ENCODE measurements at places on chromosomes 12 and 14.

GRCh38 chr14:92747701-92748258 is 647 bp downstream of the LGMN start:
- peak; percentile 7 for DNase-seq

GRCh38 chr12:14655284-14655683 is 41.1 kb downstream of the GUCY2C start:
- no peak for DNase-seq

GRCh38 chr14:21197418-21198205 is 41.7 kb upstream of the OR5AU1 start:
- DNase-seq: no peak

DNA sequence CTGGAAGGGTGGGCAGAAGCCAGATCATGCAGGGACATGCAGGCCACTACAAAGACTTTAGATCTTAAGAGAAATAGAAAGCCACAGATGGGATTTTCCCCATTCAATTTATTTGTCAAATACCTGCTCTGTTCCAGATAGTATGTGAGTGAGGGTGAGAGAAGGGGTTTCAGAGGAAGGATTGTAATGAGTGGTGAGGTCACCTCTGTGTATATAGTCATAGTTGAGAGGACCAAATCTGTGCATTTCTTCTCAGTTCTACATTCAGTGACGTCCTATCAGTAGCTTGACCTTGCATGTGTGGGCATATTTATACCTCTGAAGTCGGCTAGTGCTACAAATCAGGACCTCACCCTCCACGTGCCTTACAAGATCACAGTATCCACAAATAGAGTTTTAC is 31.2 kb upstream of the RBM19 start:
- no peak for DNase-seq

DNA sequence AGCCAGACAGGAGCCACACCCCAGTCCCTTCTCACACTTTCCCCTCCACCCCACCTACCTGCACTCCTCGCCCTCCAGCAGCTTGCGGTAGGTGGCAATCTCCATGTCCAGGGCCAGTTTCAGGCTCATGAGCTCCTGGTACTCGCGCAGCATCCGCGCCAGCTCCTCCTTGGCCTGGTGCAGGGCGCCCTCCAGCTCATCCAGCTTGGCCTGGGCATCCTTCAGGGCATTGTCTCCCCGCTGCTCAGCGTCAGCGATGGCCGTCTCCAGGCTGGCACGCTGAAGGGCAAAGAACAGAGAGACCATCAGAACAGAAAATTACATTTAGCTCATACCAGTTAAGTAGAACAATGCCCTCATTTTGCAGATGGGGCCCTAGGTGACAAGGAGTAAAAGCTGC is 5.5 kb downstream of the KRT74 start:
- DNase-seq: no peak

GRCh38 chr12:98013560-98013959 is 501.8 kb upstream of the TMPO start:
- no peak for DNase-seq

DNA sequence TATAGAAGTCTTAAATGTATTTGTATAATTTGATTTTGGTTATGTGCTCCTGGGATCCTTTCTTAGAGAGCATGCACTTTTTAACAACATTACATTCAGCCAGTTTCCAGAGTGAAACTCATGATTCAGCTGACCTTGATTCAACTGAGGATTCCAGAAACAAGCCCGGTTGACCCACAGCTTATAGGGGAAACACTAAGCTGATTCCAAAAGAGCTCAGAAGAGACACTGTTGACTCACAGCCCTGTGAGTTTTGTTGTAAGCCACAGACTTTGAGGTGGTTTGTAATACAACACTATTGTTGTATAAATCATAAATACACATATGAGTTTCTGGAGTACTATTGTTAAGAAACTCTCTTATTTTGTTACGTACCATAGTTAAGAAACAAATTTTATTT is 133.8 kb upstream of the MGAT4C start:
- DNase-seq: no peak

DNA sequence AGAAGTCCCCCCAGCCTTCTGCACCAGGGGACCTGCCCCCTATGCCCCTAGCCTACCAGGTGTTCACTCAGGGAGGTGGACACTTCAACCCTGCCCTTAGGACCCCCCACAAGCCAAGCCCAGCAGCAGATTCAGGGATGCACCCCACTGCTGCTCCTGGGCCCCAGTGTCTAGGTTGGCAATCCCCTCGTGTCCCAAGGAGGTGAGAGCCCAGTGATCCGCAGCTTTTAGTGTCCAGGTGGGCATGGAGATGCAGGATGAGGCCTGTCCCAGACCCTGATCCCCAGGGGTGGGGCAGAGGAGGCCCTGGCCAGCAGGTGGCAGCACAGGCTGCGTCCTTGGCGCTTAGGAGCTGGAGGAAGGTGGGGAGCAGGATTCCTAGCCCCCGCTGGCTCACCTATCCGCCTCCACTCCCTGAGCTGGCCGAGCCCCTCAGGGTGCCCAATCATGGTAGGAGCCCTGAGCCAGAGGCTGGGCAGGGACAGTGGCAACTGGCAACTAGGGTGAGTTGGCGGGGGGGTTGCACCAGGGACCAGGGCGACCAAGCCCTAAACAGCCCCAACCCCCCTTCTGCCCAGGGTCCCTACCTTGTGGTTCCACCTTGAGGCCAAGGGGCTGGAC is 4.1 kb downstream of the CKB start:
- DNase-seq: no peak

DNA sequence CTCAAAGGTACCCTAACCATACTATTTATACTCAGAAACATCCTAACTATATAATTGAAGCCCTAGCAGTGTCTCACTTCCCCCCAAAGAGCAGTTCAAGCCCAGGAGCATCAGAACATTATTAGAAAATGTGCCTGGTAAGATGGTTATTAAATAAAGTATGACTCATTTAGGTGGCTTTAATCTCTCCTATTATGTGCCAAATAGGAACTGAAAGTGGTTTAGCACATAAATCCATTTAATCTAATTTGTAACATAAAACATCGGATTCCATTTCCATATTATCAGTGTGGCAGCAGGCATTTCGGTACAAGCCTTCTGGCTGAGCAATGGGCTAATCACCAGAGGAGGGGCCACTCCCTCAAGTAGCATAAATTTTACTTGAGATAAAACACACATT is 395.2 kb upstream of the TMTC1 start:
- no peak for DNase-seq

DNA sequence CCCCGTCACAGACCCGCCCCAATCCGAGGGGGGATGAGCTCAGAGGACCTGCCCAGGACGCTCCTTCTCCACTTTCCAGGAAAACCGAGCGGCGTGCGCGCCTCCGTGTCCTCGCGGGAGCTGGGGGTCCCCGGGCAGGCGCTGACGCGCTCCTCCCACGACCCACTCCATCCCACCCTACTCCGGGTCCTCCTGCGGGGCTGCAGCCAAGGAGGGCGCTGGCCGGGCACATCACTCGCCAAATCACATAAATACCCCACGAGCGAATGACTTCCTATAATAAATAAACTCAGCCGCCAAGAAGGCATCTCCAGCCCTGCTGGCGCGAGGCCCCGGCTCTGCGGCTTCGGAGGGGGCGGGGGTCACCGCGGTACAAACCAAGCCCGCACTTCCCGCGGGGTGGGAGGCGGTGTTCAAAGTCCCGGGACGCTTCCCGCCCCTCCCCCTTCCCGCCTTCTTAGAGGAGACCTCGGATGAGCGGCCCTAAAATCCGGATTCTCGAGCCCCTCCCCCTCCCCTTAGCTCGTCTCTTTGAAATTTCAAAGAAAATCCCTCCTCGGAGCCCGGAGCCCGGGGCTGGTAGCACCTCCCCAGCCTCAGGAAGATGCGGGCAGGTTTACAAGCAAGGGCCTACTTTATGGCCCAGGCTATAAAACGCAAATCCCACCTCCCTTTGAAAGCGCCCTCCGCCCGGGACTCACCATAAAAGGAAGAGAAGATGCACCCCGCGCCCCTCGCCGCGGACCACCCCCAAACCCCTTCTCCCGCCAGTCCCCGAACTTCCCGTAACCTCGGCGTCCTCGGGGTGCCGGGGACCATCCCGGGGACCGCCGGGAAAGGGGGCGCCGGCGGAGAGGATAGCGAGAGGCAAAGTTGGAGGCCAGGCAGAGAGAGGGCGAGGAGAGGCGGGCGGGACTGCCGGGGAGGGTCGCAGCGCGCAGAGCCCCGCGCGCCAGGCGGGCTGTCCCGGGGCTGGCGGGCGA is 712 bp upstream of the FZD10 start:
- no peak for DNase-seq

- no peak for DNase-seq
These were observed 90.5 kb downstream of the TSPAN9 start for GRCh38 chr12:3167636-3168035.

DNA sequence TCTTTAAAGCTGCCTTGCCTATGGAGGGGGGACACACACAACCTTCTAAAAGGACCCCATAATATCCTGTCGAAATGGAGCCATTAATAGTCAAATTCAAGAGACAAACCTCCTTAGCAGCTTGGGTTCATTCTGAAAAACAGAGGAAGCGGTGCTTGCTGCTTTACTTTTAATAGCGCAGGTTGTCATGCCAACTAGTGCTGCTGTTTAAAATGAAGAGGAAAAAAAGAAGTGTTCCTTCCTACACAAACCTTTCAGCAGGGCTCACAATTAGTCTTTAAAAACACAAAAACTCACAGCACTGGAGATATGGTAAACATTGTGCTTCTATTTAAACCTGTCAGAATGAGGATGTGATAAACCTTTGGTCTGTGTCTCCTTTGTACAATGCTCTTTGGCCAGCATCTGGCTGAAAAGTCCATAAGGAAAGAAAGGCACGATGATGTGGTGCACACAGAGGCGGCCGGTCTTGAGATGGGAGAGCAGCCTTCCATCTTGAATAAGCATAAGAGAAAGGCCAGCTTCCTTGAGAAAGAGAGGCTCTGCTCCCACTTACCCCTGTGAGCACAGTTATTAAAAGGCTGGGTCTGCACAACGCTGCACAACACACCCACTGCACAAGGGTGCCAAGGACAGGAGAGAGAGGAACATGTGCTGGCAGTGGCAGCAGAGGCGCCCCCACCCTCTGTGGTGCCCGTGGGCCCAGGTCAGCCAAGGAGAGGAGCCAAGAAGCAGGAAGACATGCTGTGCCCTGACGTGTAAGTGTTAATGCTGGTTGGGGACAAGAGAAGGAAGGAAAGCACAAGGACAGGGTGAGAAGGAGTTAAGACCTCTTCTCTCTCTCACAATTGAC is 144.6 kb downstream of the TTC7B start:
- DNase-seq: no peak

GRCh38 chr12:27220055-27220987 is 23.8 kb upstream of the STK38L start:
- DNase-seq: no peak

DNA sequence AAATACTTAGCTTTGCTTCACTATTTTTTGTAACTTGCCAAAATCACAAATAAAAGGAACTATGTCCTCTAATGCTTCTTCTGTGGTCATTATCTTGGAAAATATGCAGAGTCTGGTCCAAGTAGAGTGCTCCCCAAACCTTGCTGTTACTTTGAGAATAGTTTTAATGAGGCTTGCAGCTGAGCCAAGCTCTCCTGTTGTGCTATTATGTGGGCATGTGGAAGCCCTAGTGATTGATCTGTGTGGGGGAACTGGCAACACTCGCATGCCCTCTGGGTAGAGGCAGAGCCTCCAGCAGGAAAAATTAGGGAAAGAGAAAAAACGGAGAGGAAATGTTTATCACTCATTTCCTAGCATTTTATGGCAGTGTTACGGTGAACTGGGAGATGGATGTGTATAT is 473.1 kb downstream of the EGLN3 start:
- no peak for DNase-seq

DNA sequence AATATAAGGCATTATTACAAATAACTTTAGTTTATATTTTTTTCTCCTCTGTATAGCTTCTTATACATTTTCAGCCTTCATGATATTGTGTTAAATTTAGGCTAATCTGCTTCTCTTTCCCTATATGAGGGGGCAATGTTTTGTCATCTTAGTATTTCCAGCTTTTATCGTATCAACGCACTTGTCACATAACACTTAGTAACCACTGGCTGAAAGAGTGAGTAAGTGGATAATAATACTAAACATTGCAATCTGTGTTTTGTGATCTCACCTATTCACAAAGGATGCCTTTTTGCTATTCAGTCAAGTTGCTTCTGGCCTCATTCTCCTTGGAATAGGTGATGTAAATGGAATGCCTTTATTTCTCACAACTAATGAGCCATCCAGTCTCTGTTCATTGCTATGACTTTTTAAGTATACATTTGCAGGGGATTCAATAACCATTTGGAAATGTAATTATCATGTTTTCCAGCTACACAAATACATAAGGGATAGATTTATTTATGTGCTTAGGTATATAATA is 260.9 kb downstream of the BMP4 start:
- DNase-seq: no peak

DNA sequence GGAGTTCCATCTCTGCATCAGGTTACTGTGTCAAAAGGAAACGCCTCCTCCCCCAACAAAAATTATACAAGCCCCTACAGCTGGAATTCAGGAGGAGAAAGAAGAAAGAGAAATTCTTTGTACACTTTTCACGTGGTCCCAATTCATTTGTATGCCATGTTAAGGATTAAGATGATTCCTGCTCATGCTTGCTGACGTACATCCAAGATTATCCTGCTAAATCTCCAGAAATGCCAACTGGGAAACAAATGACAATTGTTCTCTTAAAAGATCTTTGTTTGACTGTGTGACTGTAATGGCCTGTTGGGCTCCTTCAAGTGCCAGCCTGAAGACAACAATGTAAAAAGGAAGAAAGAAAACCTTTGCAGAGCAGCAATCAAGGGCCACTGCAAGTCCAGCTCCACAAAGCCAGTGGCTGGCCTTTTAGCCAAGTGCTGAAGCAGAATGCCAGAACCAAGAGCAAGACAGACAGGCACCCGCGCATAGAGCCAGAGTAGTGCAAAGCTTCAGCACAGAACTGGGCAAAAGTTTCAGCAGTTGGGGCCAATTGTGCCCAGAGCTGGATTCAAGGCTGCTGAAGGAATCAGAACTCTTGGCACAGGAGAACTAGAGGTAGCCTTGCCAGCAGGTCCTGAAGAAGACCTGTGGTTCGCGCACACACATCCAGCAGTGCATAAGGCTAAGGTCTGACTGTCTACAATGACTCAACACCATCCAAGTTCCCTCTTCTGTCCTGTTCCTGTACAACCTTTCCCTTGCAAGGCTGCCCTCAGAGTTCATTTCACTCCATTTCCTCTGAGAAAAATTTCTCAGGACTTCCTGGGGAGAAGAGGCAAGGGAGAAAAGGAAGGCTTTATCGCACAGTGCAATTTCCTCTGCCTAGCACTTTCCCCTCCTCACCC is 209.7 kb upstream of the BMP4 start:
- DNase-seq: no peak

All from left renal cortex interstitium (tissue), 4 donors.